ENCODE measurements at places on chromosomes 3 and 15. TPM values are rescaled to one million over a fixed set of nuclear protein-coding genes. Genes with fewer than 3 reads are reported as not detected.

DNA sequence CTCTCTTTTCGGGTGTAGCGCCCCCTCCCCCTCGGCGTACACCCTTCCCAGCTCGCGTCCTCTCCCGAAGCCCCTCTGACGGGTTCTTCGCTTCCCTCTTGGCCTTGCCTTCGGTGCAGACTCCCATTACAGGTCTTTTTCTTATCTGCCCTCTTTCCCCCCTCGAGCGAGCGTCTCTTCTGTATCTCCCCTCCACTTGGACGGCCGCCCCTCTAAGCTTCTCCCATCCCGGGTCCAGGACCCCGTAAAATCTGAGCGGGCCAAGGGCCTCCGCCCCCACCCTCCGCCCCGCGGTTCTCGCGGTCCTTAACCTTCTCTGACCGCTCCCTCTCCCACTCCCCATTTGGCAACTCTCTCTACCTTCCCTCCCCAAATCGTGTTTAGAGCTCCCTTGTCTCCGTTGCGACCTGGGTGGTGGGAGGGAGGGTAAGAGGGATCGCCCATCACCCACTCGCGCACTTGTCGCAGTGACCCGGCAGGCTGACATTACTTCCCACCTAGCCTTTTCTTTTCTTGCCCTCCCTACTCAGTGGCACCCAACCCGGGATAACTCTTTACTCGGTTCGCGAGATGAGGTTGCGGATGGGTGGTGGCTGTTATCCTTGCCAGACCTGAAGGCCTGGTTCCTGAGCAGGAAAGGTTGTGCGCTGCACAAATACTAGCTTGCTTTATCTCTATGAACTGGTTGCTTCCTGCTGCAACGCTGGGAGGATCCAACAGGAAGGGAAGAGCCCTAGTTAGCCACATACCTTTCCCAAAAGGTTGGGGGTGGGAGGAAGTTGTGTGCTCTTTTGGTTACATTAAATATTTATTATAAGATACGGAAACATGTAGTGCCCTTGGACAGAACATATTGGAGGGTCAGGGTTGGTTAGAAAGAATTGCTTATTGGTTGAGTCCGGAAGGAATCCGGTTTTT lies 922 bp downstream of the RAB11A start:
- peak; percentile 54 for DNase-seq

GRCh38 chr3:183430325-183430957 lies 2.0 kb upstream of the MCF2L2 start:
- no peak for DNase-seq

DNA sequence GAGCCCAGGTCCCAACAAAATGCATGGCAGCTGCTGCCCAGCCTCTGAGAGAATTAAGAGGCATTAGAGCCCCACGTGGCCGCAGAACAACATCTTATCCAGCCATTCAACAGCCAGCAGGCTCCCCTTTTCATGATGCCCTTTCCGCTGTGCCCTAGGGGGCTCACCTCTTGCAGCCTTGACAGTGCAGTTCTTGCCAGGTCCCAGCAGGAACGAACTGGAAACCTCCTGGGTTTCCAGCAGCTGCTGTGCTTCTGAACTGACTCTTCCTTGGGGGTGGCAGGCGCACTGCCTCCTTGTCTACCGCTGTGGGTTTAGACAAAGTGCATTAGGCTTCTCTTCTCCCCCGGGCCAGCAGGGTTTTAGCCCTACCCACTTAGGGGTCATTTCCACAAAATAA lies 85.2 kb downstream of the FAM174B start:
- DNase-seq, result no peak

The BDH1 gene
- 57.9 TPM for total RNA-seq

GRCh38 chr15:98996624-98997023 lies 11.0 kb downstream of the PGPEP1L start:
- no peak for DNase-seq

DNA sequence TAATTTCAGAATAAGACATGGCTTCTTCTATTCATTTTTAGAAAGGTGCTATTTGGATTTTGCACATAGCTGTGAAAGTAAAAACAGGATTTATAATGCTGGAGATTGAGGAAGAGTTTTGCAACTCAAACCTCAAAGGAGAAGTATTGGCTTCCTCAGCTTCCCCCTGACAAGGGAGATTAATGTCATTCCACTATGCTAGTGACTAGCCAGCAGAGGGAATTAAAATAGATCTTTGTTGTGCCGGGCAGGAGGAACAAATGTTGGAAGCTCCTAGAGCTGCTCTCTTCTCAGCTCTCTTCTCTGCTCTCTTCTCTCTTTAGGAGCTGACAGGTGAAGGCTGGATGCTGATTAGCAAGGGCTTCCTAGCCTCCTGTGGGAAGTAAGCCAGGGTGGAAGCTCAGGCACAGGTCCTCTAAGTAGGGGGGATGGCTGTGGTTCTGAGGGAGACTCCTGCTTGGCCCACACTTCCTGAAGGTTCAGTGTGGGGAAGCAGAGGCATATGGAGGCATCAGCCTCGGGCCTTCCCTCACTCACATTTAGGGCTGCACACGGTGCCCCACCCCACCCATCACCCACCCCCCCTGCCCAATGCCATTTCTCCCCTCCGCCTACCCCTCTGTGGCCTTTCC lies 29.6 kb downstream of the CX3CR1 start:
- DNase-seq, result no peak

Data from Right ventricle myocardium superior (tissue), 1 donor.